ENCODE measurements at places on chromosomes 4 and X. TPM values are rescaled to one million over a fixed set of nuclear protein-coding genes. Genes with fewer than 3 reads are reported as not detected.

DNA sequence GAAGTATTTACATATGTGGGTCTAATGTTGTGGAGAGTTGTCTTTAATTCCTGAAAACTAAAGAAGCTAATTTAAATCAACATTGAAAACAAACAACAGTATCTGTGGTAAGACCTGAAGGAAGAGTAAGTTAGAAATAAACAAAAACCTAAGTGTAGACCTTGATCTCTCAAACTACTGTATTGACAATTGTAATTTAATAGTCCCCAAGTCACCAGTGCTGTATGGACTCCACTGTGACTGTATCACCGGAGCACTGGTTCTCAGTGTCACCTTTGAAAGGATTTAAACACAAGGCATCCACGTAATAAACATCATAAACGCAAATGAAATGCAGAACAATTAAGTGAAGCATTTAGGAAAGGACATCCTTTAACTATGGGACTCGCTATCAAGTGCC, 46.4 kb downstream of the OCRL start:
- no peak for DNase-seq

DNA sequence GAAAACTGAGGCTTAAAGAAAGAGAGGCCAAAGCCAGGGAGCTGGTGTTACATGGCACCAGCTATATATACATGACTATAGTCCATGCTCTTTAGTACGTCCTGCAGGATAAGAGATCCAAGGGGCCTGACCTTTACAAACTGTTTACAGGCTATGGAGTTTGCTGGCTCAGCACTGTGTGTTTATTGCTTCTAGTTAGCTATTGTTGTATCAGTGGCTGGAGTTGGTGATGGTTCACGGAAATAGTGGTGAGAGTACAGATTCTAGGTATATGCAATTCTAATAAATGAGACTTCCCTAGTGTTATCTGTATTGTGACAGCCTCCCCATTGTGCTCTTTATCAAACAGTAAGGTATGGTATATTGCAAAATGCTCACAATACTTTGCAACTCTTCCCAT, 46.5 kb downstream of the REPS2 start:
- no peak for DNase-seq

DNA sequence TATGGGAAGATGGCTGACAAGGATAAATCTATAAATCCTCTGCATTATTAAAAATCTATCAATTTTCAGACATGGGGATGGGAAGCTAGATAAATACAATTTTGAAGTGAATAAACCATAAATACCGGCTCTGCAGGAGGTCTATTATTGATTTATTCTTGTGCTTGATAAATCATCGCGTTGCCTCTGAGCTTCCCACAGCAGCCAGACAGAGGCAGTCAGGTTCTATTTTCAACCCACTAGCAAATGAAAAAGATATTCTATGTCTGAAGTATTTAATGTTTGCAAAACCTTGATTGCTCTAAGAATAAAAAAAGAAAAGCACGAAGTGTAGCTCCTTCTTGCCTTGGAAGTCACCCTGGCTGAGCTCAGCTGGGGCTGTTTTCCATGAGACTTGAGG, 216.2 kb downstream of the DHRSX start:
- no peak for DNase-seq

- no peak for DNase-seq
Measured at GRCh38 chr4:82484996-82485783, 54.8 kb downstream of the ENOPH1 start.

DNA sequence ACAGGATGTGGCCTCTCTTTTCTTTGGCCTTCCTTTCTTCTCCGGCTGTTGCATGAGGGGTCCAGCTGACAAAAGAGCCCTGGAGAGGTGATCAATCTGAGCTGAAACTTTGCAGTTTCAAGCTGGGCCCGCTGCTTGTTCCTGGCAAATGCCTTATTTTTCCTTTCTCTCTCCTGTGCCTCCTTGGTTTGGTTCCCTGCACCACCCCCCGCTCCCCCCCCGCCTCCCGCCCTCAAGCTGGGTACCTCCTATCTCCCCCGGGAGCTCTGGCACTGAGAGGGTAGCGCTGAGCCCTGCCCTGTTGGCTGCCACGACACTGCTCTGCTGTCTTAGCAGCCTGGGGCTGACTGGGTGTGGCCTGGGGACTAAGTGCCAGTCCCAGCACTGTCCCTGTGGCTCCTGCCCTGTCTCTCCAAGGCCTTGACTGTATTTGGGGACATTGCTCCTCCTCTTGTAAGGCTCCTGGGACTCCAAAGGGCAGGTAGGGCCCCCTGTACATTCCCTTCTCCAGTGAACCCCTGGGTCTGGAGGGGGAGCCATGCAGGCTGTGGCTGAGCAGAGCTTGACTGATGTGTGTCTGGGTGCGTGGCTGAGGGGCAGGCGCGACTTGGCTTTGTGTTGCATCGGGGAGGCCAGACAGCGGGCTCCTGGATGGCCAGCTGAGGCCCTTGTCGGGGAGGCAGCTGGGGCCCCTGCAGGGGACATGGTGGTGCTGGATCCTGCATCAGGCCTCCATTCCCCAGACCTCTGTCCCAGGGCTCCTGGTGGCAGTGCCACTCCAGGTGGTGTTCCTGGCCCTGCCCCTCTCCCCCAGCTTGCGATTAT, 1.1 kb downstream of the PLXNA3 start:
- peak; percentile 38 for DNase-seq

SHOX gene
- not detected for total RNA-seq

GRCh38 chrX:34638116-34638515, 19.0 kb downstream of the TMEM47 start:
- no peak for DNase-seq

DNA sequence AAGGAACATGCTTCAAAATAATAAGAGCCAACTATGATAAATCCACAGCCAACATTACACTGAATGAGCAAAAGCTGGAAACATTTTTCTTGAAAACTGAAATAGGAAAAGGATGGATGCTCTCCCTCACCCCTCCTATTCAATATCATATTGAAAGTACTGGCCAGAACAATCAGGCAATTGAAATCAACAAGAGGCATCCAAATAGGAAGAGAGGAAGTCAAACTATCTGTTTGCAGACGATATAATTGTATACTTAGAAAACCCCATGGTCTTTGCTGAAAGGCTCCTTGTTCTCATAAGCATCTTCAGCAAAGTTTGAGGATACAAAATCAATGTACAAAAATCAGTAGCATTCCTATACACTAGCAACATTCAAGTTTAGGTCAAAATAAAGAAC, 1562.5 kb upstream of the ADGRL3 start:
- DNase-seq = no peak

GRCh38 chrX:110212299-110212698, 105.6 kb downstream of the AMMECR1 start:
- DNase-seq = no peak
